ENCODE measurements at places on chromosomes 7 and 10.

- DNase-seq: no peak
Measured at GRCh38 chr10:124000792-124001201, 92.6 kb downstream of the CHST15 start.

GRCh38 chr7:2023877-2024566 lies 208.7 kb downstream of the MAD1L1 start:
- no peak for DNase-seq

DNA sequence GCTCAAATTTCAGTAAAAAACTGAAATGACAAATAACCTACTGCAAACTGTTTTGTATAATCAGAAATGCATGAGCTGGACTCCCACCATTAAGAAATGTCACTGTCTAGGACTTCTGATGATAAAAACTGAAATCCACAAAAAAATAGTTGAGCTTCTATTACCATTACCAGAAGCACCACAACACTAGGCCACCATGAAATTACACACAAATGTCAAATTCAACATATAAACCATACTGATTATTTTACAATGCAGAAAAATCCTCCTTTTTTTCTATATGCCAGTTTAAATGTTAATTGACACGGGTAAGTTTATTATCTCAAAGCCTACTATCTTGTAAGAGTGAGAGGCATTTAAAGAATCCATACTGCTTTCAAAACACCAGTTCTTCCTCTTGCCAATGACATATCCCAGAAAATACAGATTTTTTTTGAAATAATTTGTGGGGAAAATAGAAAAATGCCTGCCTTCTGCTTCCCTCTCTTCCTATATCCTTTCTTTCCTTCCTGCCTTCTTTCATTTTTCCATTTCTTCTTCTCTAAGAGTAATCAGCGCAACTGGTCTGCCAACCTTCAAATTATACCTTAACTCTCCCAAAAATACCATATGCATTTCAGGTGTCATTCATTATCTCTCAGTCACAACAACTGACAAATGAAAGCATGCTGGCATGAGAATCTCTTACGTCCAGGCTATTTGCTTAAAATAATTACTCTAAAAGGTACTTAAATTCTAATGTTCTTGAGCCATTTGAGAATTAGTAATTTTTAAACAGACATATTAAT lies 12.3 kb downstream of the PDK4 start:
- DNase-seq: no peak

- no peak for DNase-seq
Measured at GRCh38 chr7:156735851-156736250, 95.3 kb downstream of the RNF32 start.

- no peak for DNase-seq
Measured at GRCh38 chr7:18540396-18540795, 44.8 kb downstream of the HDAC9 start.

- no peak for DNase-seq
Measured at GRCh38 chr7:155267436-155267835, 30.2 kb upstream of the INSIG1 start.

- DNase-seq: no peak
Measured at GRCh38 chr7:80735330-80735729, 96.9 kb downstream of the CD36 start.

DNA sequence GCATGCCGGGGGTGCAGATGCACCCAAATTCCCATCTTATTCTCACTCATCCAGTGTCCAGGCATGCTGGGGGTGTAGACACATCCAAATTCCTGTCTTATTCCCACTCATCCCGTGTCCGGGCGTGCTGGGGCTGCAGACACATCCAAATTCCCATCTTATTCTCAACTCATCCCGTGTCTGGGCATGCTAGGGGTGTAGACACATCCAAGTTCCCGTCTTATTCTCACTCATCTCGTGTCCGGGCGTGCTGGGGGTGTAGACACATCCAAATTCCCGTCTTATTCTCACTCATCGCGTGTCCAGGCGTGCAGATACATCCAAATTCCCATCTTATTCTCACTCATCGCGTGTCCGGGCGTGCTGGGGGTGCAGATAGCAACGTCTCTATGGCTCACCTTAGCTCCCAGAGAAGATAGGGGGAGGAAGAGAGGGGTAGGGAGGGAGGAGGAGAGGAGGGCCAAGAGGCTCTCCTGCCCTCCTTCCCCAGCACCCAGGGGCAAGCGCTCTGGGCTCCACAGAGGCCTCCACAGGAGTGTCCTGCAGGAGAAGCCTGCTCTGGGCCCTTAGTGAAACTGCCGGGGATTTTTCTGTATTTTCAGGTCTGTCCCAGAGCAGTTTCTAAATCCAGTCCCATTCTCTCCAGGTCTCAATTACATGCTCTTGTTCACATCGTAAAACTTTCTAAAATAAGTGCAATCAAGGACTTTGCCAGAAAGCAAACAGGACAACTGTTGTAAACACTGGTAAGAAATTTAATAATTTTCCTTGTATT lies 210.8 kb downstream of the DIP2C start:
- no peak for DNase-seq

DNA sequence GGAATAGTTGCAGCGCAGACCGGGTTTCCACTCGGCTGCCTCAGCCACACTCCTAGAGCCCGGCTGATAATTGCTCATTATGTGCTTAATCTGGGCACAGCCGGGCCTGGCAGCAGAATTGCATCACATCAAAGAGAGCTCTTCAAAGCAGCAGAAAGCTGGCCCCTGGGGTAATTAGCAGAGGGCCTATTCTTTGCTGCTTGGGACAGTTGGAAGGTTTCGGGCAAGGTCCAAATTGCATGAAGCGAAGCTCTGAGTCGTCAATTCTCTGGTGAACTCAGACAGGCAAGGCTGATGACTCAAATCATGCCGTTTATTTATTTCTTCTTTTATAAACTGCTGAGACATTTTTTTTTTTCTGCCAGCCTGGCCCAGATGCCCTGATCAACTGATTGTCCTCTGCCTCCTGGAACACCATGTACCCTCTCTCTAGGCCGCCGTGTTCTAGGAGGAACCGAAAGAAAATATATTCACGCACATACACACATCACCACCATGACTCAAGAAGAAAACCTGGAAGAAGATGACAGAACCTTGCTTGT lies 242.2 kb downstream of the RAB11FIP2 start:
- DNase-seq: no peak

DNA sequence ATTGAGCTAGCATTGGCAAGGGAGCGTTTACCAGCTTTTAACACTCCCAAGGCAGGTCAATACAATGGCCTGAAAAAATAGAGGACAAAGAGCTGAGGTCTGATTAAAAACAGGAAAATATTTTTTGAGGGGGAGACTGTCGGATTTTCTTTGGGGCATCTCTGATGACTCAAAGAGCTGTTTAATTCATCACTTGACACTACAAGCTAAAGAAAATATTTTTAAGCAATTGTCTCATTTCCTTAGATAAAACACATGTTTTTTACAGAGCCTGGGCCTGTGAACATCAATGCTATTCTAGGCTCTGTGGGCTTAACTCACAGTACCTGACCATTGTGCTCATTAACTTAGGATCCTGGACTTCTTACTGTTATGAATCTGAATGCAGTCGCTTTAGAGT lies 100.8 kb downstream of the NRP1 start:
- no peak for DNase-seq
